ENCODE measurements at places on chromosomes 7 and 10. TPM values are rescaled to one million over a fixed set of nuclear protein-coding genes. Genes with fewer than 3 reads are reported as not detected.

DNA sequence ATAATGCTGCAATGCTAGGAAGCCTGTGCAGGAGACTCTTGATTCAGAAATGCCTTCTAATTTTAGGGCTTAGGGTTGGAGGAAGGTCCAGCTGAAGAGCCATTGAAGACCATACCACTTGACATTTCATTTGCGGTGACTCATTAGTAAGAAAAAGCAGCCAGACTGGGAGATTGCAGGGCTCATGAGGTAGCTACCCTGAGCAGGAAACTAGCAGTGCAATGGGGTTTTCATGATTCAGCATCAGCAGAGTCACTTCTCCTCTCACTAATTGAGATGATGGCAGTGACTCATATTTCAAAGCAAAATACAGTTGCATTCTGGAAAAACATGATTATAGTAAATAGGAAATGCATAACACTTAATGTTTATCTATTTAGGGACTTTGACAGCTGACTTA is 434.1 kb downstream of the DNAJB9 start:
- no peak for DNase-seq

DNA sequence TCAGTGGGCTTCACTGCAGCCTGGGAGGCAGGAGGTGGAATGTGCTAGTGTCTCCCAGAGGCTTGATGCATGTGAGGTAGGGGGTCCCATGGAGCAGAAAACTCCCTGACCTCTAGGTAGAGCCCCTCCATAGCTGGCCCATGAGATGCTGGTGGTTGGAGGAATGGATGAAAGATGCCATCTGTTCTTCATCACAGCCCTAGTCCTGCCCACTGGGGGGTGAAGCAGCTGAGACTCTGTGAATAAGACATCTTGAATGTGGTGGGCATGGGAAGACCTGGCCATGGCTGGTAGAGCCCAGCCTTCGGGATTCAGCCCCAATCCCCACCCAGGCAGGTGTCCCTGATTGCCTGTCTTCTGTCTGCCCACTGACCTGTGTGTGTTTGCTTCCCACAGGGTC is 92.5 kb downstream of the COL13A1 start:
- no peak for DNase-seq

DNA sequence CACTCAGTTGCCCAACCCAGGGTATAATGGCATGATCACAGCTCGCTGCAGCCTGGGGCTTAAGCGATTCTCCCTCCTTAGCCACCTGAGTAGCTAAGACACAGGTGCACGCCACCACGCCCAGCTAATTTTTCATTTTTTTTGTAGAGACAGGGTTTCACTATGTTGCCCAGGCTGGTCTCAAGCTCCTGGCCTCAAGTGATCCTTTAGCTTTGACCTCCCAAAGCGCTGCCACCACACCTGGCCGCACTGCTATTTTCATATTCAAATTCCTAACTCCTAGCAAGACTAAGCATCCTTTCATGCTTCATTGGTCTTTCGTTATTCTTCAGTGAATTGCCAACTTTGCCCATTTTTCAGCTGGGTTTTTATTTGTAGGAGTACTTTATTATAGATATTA is 30.4 kb upstream of the DAGLB start:
- DNase-seq, result no peak

DNA sequence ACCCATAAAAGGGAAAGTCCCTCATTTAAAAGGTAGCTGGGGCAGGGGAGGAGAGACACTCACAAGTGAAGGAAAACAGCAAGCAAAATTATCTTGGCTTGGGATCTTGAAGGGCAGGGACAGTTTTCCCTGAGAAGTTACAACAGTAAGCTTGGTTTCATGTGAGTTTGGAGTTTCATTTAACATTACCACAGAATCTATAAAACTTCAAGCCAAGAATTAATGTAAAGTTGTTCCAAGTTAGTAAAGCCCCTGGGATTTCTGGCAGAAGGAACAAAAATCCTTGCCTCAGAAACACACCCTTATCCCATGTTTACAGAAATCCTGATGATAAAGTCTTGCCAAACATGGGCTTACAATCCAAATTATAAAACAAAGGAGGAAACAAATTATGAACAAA is 19.2 kb downstream of the CRPPA start:
- no peak for DNase-seq

- DNase-seq, result no peak
These were observed 16.2 kb downstream of the KIFBP start for GRCh38 chr10:69004821-69005220.

GRCh38 chr7:34184466-34184865 is 279.1 kb downstream of the BMPER start:
- no peak for DNase-seq

DNA sequence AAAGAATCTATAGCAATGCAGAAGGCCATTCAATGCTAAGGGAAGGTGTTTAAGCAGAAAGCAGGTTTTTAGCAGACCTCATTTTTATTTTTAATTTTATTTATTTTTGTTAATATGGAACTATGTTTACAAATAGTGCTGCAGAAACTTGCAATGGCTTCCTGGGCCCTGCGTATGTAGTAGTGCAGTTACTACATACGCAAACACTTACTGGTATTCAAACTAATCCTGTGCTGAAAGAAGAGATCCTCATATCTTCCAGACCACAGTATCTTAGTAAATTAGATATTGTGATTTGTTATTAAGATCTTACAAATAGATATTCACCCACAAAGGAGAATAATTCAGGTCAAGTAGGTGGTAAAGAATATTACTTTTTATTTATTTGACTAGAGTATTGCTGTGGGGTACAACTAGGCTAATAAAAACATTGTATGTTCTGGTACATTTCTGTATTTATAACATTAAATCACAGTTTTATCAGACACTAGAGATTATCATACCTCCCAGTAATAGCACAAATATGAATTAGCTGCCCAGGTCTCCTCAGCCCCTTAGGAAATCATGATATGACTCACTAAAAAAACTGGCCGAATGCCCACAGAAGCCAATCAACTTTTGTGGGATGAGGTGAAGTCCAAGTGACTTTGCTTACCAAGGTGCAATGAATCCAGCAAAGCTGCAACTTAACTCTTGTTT is 57.6 kb downstream of the RNLS start:
- DNase-seq, result no peak

- no peak for DNase-seq
These were observed 12.4 kb downstream of the PRKAR2B start for GRCh38 chr7:107056728-107057473.

- no peak for DNase-seq
These were observed 8.4 kb upstream of the ZNF853 start for GRCh38 chr7:6606866-6607583.

- DNase-seq, result no peak
These were observed 11.4 kb downstream of the SEC31B start for GRCh38 chr10:100508266-100508665.

- DNase-seq, result no peak
These were observed 13.6 kb downstream of the SUMF2 start for GRCh38 chr7:56077681-56078080.

GRCh38 chr7:137395420-137395819 is 51.9 kb upstream of the PTN start:
- DNase-seq, result no peak

DNA sequence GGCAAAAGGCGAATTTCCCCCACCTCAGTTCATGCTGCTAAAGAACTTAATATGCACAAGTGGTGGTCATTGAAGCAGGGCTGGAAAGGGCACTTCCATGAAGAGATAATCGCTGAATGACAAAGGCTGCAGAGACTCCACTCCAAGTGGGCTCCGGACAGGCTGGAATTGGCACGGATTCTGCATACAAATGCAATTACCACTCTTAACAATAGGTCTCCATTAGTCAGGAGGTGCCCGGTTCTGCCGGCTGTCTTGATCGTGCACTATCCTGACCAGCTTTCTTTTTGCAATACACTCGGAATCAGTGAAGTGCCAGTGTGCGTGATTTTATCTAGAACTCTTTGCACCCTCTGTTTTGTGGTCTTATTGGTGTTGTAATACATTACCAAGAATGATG is 49.7 kb downstream of the INSYN2A start:
- no peak for DNase-seq

GRCh38 chr7:75727881-75728593 is 10.7 kb downstream of the HIP1 start:
- no peak for DNase-seq

DNA sequence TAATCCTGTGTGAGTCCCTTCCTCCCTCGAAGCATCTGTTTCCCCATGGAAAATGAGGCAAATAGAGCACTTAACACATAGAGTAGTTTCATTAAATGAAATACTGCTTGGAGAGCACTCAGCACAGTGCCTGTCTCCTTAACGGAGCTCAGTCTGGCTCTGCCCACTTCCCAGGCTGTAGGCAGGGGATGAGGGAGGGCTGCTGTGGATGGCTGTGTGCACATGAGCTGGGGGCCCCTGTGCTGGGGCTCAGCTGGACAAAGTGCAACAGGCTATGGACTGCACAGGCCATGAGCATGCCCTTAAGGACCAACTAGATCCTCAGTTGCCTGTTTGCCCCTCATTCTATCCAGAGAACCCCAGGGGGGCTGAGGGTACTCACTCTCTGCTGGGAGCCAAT is 14.5 kb downstream of the ZCCHC24 start:
- no peak for DNase-seq

GRCh38 chr7:45028920-45029344 is 28.9 kb downstream of the CCM2 start:
- no peak for DNase-seq

- DNase-seq, result no peak
These were observed 77.7 kb upstream of the GNA12 start for GRCh38 chr7:2921653-2922347.

DNA sequence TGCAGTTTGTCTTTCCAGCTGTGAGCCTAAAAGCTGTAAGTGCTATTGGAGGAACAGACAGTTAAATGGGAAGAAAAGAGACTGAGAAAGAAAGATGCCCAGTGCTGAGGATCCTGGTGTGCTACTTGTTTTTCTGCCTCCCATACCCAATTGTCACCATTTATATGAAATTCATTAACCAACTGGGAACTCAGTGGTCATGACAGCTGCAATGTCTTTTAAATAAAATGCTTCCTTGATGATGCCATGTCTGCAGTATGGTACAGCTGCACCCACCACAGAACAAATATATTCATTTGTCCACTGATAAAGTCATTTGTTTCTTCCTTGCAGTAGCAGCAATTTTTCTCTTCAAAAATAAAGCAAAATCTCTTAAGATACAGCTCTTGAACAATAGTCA is 15.6 kb upstream of the RTKN2 start:
- DNase-seq, result no peak

- no peak for DNase-seq
These were observed 215.7 kb downstream of the HTR7 start for GRCh38 chr10:90642136-90642535.

- DNase-seq, result no peak
These were observed 15.4 kb upstream of the MEST start for GRCh38 chr7:130476297-130477150.

Gene TCAF2
- 6.7 TPM for total RNA-seq

Gene GJD4
- not detected for total RNA-seq

Gene POT1
- total RNA-seq, result 23.4 TPM

Gene PTPRZ1
- not detected for total RNA-seq

Gene LYZL1
- not detected for total RNA-seq

Gene PTPRN2
- total RNA-seq, result 0.27 TPM

Gene SP8
- total RNA-seq, result not detected
